SIG-M5 (cell line): ENCODE measurements at places on chromosomes 4 and X.

- no peak for DNase-seq
Observed at GRCh38 chr4:17805580-17806155, 4.9 kb downstream of the DCAF16 start.

DNA sequence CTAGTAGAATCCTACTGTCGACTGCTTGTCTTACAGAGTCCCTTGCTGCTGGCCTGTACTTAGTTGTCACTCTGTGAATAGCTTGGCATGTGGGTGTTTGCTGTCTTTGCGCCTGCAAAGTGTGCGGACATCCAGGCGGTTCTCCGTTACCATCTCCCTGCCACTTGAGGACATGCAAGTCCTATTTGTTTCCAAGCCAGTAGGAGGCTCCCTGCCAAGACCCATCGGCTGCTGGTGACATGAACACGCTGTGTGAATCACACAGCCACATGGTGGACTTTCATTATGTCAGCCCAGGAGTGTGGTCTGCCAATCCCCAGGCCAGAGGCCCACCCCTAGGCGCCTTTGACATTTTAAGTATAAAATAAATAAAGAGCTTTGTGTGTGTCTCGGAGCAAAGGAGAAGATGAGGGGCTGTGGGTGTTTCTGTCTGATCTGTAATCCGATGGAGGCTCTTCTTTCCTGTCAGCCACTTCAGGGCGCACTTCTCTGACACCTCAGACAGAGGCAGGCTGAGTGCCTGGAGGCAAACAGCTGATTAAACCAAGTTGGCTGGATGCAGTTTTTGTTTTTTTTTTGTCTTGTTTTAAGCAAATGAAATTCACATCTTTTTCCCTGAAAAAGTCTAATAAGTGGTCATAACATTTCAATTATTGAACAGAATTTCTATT is 51.5 kb downstream of the ALPK1 start:
- no peak for DNase-seq

GRCh38 chrX:96480081-96480480 is 204.6 kb upstream of the DIAPH2 start:
- DNase-seq, result no peak

- DNase-seq, result no peak
Observed at GRCh38 chrX:34300871-34301270, 168.8 kb upstream of the FAM47A start.

- no peak for DNase-seq
Observed at GRCh38 chr4:52588771-52589591, 70.1 kb downstream of the USP46 start.

- no peak for DNase-seq
Observed at GRCh38 chr4:114728426-114728825, 129.8 kb downstream of the UGT8 start.

DNA sequence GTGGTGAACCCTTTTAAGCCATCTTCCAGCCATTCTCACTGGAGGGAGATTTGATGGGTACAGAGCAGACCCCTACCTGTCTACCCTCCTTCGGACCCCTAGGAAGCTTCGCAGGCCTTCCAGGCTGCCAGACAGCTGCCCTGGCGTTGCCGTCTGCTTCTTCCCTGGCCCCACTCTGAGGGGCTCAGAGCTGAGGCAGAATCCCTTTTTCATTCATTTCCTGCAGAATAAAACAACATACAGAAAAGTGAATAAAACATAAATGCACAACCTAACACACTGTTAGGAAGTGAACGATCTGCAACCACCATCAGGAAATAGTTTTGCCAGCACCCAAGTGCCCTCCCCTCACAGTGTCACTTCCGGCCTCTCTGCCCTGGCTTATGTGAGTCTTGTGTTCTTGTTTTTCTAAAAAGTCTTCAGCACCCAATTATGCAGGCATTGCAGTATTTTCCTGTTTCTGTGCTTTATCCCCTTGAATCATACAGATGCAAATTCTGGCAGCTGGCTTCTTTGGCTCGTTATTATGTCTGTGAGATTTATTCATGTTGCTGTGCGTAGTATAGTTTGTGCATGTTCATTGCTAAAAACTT is 5.6 kb upstream of the ADD1 start:
- no peak for DNase-seq

DNA sequence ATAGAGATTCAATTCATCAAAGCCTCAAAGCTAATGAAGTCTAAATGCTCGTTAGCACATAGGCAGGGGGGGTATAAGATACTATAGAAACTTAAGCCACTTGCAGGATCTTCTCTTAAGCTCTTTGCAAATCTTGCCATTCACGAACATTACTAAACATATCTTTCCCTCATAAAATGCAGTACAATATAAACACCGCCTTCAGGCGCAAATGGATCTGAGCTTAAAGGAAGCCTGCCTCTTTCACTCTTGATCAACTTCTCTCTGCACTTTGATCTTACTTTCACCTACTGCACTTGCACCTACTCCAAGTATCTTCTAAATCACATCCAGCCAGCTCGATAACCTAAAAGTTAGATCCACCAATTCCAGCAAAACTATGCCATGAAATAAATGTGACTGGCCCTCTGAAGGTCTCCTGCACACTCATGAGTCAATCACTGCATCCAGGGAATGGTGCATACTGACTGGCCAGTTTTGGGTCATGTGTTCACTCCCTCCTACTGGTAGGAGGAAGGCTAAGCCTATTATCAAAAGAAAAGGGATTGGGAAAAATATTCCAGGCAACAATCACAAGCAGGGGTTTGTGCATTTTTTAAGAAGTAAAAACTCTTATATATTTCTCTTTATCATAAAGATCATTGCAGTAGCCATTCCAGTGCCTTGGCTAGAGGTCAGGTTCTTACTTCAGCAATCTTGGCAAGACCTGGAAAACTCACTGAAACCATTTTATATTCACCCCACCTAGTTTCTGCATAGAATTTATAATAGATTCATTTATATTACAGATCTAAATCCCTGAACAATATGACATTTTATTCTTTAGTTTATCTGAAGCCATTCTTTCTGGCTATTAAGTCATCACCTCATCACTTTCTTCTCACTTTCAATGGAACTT is 222.0 kb downstream of the PPP3CA start:
- no peak for DNase-seq

DNA sequence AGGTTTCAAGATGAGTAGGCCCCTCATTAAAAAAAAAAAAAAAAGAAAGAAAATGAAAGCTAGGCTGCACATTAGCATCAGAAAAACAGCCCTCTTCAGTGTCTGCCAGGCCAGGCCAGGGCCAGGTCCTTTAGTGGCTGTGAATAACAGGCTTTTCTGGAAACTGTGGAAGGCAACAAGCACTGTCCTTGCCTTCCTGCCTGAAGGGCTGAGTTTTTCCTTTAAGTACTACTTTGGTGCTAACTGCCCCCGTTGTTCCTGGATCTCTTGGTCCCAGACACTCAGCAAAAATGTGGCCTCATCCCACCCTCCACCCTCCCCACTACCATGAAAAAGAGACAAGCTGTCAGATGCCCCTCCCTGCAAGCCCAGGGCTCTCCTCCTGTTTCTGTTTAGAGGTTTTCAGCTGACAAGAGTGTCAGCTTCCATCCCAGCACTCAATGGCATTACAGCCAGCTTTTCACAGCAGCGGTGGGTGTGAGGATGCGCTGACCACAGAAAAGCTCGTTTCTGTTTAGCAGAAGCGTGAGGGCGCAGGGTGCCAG is 174.2 kb downstream of the NHS start:
- no peak for DNase-seq

DNA sequence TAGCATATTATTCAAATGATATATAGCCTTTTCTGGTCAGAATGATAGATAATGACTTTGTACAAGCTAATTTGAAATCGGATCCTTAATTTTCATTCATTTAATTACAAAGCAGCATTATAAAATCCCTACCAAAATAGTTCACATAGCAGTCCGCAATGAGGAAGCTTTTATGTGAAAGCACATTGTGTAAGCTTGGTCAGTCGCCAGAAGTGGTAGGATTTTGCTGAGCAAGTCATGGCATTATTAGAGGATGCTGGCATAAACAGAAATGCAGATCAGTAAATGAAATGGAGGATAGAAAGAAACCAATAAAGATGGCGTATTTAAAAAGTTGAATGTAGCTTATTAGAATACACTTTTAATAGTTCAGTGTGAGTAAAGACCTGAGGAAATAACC is 93.2 kb upstream of the DIAPH2 start:
- no peak for DNase-seq

- no peak for DNase-seq
Observed at GRCh38 chrX:53660004-53660403, 26.5 kb downstream of the HUWE1 start.

DNA sequence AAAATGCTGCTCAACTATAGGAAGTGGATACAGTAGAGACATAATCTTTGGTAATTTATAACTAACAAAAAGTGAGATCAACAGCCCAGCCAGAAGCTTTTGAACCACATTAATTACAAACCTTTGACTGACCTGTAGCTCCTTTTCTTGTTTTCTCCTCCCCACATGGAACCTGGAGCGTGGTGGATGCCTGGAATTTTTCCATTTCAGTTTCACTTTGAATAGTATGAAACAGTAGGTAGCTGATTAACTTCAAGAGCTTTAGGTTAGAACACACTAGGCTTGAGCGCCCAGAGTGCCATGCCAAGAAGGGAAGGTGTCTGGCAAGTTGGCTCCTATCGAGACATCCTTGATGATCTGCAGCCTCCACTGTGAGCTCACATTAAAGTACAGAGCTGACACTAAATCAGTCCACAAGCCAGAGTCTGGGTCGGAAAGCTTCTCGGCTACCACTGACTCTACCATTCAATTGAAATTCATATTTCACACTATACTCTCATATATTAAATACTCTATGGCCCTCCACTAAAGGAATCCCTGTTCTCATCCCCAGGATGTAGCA is 143.4 kb downstream of the GLRA2 start:
- DNase-seq, result no peak
